ENCODE measurements at places on chromosomes 5 and 9.

GRCh38 chr5:40790947-40791593 is 7.1 kb downstream of the PRKAA1 start:
- no peak for DNase-seq

DNA sequence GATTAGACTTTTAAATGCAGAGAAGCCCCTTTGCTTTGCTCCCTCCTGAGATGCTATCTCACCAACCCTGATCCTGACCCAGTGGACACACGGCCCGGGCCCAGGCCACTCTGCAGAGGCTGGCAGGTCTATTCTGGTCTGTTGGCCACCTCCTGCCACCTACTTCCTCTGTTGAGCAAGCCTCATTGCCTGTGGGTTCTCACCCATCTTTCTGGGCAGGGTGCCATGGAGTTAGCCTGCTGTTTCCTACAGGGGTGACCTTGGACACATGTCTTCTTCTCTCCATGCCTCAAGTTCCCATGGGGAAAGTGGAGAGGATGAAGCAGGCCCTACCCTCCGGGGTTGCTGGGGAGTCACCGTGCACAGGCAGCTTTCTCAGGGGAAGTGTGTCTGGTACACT is 266.2 kb upstream of the IRX1 start:
- DNase-seq = no peak

DNA sequence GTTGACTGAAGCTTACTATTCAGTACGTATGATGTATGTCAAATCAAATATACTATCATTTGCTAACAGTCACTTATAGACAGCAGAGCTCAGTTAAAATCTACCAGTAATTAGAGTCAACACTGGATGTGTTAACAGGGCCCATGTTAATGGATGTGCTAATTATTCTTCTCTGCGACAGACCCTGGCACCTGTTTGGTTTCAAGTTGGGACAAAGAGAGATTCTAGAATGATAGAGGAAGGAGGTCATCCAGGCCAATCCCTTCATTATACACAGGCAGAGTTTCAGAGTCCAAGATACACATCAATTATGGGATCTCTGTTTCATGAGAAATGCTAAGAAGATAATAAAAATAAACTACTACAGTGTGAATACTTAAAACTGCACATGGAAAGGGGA is 615.0 kb downstream of the ZNF608 start:
- DNase-seq = no peak

GRCh38 chr5:84618262-84618661 is 233.6 kb upstream of the EDIL3 start:
- DNase-seq = no peak

GRCh38 chr5:155978850-155979249 is 348.1 kb upstream of the SGCD start:
- DNase-seq = no peak

DNA sequence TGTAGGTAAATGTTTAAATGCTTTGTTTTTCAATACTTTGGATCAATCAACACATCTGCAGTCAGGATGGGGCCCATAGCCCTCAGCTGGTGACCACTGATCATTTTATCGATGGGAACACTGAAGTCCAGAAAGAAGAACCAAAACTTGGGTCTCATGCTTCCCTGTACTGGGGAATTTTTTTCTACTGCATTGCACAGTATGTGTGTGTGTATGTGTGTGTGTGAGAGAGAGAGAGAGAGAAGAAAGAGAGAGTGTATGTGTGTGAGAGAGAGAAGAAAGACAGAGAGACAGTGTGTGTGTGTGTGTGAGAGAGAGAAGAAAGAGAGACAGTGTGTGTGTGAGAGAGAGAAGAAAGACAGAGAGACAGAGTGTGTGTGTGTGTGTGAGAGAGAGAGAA is 202.9 kb upstream of the MSX2 start:
- no peak for DNase-seq

Measured in activated CD8-positive, alpha-beta memory T cell treated with anti-CD3 and anti-CD28 coated beads, Interleukin-2, amount 50 U/mL, for 4 hours (primary cell).